CD14-positive monocyte (primary cell): ENCODE measurements at places on chromosomes 2 and 18. TPM values are rescaled to one million over a fixed set of nuclear protein-coding genes. Genes with fewer than 3 reads are reported as not detected.

- no peak for DNase-seq
Observed at GRCh38 chr2:164447660-164448059, 173.6 kb downstream of the GRB14 start.

The NEUROD1 gene
- not detected in 2 replicates for polyA plus RNA-seq

The STPG4 gene
- polyA plus RNA-seq, result 0.20 and 0.27 TPM in 2 replicates

The KRTCAP3 gene
- polyA plus RNA-seq, result not detected

The GKN1 gene
- polyA plus RNA-seq, result not detected in 2 replicates
